ENCODE measurements at places on chromosomes 5 and 9. TPM values are rescaled to one million over a fixed set of nuclear protein-coding genes. Genes with fewer than 3 reads are reported as not detected.

GRCh38 chr9:90921104-90921503 is 119.5 kb downstream of the SYK start:
- peak; percentile 97 for DNase-seq

Gene ADRB2
- 4.8 TPM for total RNA-seq

- no peak for DNase-seq
Measured at GRCh38 chr9:109907810-109908458, 127.9 kb downstream of the PALM2AKAP2 start.

Gene MLANA
- not detected for total RNA-seq

DNA sequence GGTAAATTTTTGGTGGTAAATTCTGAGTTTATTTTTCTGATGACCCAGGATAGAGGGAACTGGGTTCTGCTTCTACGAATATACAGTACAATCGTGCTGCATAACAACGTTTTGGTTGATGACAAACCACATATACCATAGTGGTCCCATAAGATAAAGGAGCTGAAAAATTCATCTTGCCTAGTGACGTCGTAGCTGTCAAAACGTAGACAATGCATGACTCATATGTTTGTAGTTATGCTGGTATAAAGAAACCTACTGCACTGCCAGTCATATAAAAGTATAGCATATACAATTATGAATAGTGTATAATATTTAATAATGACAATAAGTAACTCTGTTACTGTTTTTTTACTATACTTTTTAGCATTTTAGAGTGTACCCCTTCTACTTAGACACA is 244.0 kb downstream of the GAS1 start:
- DNase-seq = no peak

Gene INSL6
- total RNA-seq = not detected

DNA sequence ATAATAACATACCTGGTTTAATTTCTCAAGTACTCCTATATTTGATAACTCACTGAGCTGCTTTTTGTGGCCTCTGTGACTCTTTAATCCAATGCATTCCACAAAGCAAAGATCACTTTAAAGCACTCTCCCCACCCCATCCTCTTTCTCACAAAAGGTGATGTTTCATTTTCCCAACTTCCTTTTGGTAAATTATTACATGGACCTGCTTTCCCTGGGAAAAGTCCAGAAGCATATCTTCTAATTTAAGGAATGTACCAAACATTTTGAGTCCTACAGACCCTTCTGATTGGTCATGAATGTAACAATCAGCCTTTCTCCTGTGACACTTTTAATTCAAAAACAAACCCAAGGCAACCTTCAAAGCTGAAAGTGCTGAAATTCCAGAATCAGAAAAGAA is 71.1 kb downstream of the MLLT3 start:
- DNase-seq = peak; percentile 58

DNA sequence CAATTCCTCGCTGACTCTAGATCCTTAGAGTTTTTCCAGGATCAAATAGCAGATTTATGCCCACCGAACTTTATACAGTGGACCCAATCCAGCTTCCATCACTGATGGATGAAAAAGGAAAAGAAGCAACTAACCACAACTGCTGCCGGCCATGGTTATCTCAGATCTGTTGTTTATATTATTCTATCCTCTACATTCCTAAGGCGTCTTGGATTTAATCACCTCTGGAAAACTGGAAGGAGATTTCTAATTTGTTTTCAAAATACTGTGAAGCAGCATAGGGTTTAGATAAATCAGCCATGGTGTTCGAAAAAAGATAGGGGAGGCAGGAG is 663 bp upstream of the ZNF366 start:
- no peak for DNase-seq

DNA sequence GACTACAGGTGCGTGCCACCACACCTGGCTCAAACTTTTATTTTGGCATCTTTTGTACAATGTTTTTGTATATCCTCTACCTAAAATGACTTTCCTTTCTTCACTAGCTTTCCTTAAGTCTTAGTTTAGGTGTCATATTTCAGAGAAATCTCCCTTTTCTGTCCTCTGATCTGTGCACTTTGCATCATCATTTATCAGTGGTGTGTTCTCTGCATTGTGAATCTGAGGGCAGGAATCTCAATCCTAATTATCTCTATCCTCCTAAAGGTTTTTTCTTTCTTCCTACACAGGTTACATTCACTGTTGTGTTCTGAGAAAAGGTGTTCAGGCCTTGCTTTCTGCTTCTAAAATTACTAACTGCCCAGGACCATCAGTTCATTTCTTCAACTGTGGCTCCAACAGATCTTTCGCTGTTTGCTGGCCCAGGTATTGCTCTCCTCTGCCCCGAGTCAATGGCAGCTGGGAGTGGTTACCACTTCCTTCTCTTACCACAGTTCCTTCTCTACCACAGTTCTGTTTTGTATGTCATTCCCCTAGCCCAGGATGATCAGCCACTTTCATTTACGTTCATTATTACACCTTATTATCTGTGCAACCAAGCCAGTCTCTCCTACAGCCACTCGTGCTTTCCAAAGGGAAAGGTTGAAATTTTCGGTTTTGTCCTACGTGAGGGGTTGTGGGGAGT is 14.0 kb downstream of the TGFBR1 start:
- no peak for DNase-seq

DNA sequence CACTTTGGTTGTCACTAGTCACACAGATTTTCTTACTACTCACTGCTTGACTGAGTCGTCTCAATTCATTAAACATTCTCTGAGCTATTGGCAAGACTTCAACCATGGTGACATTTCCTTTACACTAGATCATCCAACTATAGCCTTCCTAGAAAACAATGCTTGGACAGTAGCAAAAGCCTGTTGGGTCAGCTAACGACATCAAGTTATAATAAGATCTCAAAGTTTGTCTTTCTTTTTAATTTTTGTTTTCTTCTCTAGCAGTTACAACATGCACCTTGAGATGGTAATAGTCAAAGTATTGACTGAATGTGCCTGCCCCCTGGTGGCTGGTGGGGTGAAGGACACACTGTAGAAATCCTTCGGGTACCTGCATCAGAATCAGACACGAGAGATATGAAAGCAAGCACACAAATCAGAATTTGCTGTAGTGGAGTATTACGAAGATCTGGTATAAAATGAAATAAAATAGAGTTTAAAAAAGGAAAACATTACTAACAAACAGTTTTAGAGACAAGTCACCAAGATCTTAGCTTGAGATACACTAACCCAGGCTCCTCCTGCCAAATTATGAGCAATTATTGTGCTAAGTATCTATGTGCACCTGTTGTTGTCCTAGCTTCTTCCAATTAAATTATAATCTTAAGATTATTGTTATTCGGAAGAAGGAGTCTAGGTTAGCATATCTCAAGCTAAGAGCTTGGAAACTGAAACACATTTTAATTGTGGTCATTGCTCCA is 81.2 kb downstream of the ARL15 start:
- peak; percentile 46 for DNase-seq

GRCh38 chr5:367358-368130 is 46.0 kb downstream of the AHRR start:
- DNase-seq = no peak

DNA sequence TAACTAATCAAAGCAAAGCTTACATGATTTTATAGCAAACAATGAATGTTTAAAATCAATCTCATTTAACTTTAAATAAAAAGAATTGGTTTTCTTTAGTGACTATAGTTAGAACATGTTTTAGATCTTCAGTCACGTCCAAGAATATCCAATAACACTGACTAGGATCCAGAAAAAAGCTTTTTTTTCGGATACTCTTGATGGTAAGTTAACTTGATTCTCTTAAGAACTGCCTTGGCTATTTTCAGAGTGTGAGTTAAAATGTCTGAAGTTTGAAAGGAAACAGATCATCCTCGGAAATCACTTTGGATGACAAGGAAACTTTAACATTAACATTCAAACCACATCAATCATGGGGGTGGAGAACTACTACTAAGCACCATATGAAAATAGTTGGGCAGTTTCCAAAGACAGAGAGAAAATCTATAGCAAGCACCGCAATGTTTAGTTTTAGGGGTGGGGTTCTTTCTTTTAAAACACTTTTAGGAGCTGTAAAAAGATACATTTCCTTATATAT is 83.7 kb upstream of the SLC27A6 start:
- no peak for DNase-seq

GRCh38 chr9:134433909-134434882 is 107.9 kb downstream of the RXRA start:
- no peak for DNase-seq

DNA sequence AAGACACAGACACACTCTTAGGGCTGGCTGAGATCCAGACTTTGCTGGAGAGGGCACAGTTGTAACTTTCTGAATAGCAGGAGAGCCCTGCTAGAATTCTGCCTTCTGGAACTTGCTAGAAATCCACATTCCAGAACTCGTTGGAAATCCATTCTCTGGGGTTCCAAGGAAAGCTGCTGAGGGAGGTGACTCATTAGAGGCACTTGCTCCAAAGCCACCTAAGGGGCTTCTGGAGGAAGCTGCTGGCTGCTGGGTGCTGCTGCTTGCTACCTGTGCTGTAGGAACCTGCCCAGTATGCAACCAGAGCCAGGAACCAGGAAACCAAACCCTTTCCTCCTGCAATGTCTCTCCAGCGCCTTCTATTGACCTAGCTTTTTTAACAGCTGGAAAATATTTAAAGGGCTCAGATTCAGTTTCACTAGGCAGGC is 4.1 kb upstream of the TLE4 start:
- DNase-seq = no peak

Gene WNT8A
- total RNA-seq = not detected

DNA sequence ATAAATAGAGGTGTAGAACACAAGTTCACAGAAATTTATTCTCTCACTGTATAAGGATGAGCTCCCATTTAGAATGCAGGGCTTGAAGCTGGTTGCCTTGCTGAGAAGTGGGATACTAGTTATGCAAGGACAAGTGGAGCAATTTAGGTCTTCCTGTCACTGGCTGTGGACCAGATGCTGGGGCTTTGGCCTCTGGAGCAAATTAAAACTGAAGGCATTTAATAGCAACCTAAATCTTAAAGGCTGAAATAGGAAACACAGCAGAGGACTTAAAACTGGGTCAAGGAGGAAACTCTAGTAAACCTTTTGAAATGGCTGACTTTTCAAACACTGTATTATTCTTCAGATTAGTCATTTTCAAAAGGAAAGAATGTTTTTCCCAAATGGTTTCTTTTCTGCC is 319.4 kb downstream of the RAB3C start:
- DNase-seq = no peak

Gene C6
- not detected for total RNA-seq

GRCh38 chr9:89052470-89053097 is 61.3 kb downstream of the S1PR3 start:
- DNase-seq = no peak

GRCh38 chr5:57447658-57448057 is 35.0 kb downstream of the ACTBL2 start:
- no peak for DNase-seq

- DNase-seq = no peak
Measured at GRCh38 chr5:119200795-119201194, 129.9 kb downstream of the DMXL1 start.

DNA sequence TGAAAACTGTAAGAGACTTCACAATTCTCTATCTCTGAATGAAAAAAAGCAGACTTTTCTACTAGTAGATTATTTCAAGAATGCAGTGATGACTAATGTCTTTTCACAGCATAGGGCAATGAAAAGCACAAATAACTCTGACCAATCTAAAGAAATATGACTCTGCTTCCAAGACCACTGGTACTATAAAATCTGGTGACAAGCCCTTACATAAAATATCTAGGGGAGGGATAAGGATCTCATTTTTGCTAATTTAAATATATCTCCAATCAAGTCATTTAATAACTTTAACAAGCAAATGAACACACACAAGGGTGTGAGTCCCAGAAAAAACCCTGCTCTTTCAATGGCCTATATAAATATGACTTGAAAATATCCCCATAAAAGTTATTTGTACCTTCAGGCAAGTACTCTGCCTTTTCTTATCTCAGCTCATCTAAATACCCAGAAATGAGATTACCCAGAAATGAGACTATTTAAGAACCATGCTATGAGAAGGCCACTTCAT is 105.2 kb downstream of the GNAQ start:
- peak; percentile 41 for DNase-seq

Gene ACSL6
- 0.33 TPM for total RNA-seq

Gene PCDHGA5
- total RNA-seq = 1.5 TPM
